ENCODE measurements at places on chromosomes 4 and X.

- no peak for DNase-seq
These were observed 21.6 kb downstream of the CLDN34 start for GRCh38 chrX:9988762-9989161.

DNA sequence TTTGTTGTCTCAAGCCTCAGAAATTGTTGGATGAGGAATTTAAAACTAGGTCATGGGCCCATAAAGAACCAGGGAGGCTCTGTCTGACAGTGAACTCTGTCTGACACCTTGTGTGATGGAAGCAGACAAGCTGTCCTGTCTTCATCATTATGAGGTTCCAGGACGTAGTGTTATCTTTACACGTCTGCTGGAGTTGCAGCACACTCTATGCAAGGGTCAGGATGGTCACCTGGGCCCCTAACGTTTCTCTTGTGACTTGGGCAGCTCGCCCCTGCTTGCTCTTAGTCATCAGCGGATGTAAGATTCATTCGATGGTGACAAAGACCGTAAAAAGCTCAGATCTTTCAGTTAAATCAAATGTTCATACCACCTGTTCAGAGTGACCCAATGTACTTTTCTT lies 92.0 kb upstream of the ADGRG2 start:
- DNase-seq: no peak

DNA sequence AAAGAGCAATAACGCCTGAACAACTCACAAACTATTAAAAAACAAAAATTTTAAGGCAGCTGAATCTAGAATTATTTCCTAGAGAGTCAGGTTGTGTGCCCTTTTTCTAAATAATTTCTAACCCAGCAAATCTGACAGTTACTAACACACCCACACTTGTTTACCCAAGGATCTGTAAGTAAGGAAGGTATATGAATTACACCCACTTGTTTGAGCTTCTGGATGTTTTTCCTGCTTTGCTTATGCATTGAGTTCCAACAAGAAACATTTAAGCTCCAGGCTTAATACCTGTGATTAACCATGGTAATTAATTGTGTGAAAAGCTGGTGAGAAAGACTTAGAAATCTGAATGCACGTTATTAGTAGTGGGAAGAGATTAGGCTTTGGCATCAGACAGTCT lies 1.5 kb downstream of the NIPAL1 start:
- no peak for DNase-seq

DNA sequence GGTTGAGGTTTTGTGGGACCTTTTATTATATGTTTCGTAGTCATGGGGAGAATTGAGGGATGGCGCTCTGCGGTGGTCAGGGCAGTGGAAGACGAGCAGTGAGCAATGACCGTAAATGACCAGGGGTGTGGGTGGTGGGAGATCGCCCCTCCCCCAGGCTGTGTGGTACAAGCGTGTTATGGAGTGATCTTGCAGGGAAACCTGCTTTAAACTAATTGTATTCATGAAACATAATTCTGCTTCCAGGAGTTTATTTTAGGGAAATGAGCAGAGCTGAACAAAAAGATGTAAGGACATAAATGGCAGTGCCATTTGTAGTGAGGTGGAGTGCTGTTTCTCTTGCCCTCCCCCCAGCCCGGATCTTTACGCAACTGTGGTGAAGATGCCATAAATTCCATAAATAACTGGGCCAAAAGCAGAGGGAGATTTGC lies 20.2 kb downstream of the GYG2 start:
- no peak for DNase-seq

DNA sequence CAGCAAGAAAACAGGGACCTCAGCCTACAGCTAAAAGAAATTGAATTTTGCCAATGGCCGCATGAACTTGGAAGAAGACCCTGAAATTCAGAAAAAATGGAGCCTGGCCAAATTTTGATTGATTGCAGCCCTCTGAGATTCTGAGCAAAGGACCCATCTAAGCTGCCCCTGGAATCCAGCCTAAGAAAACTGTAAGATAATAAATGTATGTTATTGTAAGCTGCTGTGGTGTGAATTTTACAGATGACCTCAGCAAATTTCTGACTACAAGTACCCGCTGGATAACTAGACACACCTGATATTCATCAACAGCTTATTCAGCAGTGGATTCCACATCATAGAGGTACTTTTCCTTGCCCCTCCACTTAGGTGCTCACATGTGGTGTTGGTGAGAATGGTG lies 119.5 kb upstream of the EPHA5 start:
- no peak for DNase-seq

DNA sequence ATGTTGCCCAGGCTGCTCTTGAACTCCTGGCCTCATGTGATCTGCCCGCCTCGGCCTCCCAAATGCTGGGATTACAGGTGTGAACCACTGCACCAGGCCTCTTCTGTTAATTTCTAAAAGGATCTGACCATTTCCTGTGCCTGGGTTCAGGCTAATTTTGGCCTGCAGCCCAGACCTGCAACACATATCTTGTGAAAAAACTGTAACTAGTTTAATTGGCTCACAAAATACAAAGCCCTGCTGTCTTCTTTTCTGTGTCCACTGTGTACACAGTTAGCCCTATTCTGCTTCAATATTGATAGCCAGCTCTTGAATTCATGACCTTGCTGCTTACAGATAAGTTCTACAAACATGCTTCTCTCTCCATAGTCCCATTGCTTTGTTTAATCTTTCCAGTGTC lies 753.5 kb downstream of the PDHA2 start:
- no peak for DNase-seq

Measured in GM20000 (cell line).